ENCODE measurements at places on chromosomes 5 and 9.

- DNase-seq, result no peak
These were observed 26.0 kb downstream of the ZCCHC7 start for GRCh38 chr9:37146410-37146809.

DNA sequence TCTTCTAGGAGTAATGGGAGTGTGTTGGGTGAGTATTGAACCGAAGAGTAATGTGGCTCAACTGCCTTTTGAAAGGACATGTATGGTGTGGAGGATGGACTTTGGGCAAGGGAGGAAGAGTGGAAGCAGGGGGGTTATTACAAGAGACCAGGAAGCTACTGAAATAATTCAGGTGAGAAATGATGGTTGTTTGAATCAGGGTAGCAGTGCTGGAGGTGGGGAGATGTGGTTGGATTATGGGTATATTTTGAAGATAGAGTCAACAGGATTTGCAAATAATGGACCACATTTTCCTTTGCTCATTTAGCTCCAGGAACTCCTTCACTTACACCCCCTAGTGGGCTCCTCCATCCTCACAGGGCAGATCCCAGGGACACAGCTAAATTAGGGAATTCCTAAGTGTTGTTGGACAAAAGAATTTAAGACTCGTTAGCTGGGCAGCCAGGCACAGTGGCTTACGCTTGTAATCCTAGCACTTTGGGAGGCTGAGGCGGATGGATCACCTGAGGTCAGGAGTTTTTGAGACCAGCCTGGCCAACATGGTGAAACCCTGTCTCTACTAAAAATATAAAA lies 1.2 kb upstream of the SLC4A9 start:
- DNase-seq, result no peak

- DNase-seq, result no peak
These were observed 137.5 kb downstream of the CPLANE1 start for GRCh38 chr5:37111426-37112382.

DNA sequence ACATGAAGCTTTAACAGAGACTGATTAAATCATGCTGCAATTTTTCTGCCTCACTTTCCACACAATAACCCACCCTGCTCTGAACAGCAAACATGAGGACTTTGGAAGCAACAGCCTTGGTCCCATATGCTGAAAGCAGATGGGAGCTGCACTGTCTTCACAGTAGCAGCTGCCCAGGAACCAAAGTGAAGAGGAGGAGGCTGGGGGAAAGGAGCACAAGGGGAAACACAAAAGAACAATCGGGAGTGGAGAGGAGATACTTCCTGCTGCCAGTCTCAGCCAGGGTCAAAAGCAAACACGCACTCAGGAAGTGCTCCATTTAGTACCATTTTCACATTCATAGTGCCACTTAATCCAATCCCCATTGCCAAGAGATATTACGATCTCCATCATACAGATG lies 183.3 kb upstream of the PUM3 start:
- no peak for DNase-seq

DNA sequence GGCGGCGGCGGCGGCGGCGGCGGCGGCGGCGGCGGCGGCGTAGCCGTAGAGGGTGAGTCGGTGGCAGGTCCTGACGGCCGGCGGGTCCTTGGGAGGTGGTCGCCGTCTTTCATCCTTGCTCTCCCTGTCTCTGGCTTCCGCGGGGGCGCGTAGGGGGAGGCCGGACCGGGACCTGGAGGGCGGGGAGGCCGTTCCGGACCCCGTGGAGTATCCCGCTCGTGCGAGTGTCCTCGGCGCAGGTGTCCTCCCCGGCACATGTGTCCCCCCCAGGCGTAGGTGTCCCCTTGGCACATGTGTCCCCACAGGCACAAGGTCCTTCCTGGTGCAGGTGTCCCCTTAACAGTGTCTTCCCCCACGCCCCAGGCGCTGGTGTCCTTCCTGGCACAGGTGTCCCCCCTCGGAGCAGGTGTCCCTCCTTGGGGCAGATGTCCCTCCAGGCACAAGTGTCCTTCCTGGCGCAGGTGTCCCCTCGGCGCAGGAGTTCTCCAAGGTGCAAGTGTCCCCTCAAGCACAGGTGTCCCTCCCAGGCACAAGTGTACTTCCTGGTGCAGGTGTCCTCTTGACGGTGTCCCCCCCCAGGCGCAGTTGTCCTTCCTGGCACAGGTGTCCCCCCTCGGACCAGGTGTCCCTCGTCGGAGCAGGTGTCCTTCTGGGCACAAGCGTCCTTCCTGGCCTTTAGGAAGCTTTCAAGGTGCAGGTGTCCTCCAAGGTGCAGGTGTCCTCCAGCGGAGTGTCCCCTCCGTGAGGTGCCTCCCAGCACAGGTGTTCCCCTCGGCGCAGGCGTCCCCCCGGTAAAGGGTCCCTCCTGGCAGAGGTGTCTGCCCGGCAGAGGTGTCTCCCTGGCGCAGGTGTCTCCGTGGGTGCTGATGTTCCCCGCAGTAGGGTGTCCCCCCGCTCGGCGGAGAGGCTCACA lies 519 bp downstream of the EXOC3 start:
- peak; percentile 38 for DNase-seq

DNA sequence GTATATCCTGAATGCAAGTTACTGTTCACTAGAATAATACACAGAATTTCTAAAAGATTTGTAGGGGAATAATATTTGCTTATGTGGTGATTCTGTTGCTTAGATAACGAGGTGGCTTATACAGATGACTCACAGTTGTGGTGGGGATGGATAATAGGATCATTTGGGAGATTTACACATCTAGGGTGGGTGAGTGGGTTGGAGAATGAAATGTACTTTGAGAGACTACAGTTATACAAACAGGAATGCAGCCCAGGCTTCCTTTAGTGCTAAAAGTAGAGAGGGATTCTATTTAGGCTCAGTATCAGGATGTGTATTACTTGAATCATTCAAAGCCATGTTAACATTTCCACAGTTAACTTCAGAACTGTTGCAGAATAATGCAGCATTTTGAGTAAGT lies 1.8 kb downstream of the CTXN3 start:
- DNase-seq, result no peak

All from activated CD8-positive, alpha-beta memory T cell treated with anti-CD3 and anti-CD28 coated beads, Interleukin-2, amount 50 U/mL, for 4 hours (primary cell).